Putamen (tissue), 1 donor: ENCODE measurements at places on chromosomes 4 and X.

- DNase-seq: no peak
These were observed 44.6 kb downstream of the IL13RA1 start for GRCh38 chrX:118772051-118772450.

DNA sequence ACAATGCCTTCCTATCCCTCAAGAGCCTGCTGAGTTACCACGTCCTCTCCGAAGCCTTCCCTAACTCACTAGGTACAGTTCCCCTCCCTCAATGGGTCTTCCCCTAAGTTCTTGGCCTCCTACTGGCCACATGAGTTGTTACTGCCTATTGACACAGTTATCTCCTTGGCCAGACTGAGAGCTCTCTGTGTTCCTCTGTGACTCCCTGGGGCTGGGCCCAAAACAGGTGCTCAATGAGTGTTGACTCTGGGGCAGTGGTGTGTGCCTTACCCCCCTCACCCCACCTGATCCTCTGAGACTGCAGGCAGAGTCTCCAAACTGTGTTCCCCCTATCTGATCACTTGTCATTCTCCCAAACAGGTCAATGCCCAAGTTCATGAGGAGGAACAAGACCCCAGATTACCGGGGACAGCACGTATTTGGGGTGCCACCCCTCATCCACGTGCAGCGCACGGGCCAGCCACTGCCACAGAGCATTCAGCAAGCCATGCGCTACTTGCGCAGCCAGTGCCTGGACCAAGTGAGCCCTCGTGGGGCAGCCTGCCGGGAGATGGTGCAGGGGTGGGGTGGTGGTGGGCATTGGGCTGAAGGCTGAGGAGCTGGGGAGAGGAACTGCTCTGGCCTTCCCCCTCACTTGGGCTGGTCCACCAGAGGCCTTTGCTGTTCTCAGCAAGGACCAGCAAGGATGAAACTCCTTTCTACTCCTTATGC, 72.6 kb downstream of the STARD8 start:
- no peak for DNase-seq

DNA sequence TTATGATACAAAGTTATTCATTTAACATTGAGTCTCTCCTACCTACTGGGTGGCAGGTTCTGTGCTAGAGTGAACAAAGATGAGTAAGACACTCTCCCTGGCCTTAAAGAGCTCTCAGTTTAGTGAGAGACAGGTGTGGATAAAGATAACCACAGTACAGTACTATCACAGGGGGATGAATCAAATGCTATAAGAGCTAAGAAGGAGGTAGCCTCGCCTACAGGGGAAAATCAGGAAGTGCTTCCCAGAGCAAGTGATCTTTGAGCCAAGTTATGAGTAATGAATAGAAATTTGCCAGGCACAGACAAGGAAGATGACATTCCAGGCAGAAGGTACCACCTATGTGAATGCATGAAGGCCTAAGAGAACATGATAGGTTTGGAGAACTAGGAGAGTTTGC, 3.4 kb upstream of the IGBP1 start:
- DNase-seq: no peak

DNA sequence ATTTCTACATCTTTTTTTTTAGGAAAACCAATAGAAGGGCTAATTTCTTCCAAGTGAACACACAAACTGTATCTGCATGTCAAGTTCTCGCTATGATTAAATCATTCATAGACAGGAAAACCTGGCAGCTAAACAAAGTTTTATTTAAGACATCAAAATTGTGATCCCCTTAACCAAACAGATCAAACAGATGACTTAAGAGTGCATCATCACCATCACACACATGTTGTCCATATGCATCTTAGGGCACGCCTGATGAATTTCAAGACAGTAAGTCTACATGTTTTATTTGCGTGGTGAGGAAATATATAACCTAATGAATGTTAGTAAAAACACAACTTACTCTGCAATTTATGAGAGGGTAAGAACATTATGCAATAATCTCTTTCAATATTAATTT, 317.0 kb upstream of the ANXA10 start:
- no peak for DNase-seq

DNA sequence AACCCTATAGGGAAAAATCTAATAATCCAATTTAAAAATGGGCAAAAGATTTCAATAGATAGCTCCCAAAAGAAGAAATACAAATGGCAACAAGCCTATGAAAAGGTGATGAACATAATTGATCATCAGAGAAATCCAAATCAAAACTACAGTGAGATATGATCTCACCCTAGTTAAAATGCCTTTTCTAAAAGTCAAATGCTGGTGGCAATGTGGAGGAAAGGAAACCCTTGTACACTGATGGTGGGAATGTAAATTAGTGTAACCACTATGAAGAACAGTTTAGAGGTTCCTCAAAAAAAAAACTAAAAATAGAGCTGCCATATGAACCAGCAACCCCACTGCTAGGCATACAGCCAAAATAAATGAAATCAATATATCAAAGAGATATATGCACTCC, 44.5 kb downstream of the STPG2 start:
- DNase-seq: no peak

- DNase-seq: no peak
These were observed 138.9 kb downstream of the BCOR start for GRCh38 chrX:39958850-39959249.

DNA sequence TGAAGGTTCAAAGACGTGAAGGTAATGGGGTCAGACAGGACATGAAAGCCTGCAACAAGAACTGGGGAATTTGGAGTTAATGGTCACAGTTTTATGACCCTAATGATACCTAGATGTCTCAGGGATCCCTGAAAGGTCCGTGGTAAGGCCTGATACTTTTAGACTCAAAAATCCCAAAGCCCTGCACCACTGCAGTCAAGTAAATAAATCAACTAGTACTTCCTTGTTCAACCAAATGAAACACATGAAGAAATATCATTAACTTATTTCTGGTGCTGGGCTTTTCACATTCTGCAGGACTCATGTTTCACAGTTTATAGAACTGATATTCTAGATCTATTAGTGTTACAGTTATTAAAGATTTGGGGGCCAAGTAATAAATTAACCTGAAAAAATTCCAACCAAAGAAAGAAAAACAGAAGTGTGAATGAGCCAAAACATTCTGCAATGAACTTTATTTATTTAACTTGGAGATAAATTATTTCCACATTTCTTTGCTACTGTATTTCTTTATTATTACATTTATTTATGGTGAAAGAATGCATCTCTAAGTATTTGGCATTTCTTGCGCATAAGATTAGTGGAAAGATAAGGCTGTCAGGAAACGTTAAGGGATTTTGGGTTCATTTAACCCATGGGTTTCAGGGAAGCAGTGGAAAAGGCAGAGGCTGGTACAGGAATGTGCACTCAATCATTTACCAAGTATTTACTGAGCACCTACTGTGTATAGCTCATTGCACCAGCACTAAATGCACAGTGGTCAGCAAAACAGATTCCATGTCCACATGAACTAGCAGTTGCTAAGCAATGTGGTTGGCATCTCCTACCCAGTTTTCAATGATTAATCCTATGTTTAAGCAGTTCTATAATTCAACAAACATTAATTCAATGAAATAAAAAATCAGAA, 8.7 kb downstream of the WDFY3 start:
- DNase-seq: no peak

GRCh38 chr4:39085891-39086290, 23.9 kb downstream of the KLHL5 start:
- no peak for DNase-seq
